Heart right ventricle (tissue), 16 donors: ENCODE measurements at places on chromosomes 1 and 21. TPM values are rescaled to one million over a fixed set of nuclear protein-coding genes. Genes with fewer than 3 reads are reported as not detected.

The SPAG17 gene
- total RNA-seq, result not detected

The BTBD8 gene
- 2.9 TPM for total RNA-seq

The KRTAP10-1 gene
- not detected for total RNA-seq

DNA sequence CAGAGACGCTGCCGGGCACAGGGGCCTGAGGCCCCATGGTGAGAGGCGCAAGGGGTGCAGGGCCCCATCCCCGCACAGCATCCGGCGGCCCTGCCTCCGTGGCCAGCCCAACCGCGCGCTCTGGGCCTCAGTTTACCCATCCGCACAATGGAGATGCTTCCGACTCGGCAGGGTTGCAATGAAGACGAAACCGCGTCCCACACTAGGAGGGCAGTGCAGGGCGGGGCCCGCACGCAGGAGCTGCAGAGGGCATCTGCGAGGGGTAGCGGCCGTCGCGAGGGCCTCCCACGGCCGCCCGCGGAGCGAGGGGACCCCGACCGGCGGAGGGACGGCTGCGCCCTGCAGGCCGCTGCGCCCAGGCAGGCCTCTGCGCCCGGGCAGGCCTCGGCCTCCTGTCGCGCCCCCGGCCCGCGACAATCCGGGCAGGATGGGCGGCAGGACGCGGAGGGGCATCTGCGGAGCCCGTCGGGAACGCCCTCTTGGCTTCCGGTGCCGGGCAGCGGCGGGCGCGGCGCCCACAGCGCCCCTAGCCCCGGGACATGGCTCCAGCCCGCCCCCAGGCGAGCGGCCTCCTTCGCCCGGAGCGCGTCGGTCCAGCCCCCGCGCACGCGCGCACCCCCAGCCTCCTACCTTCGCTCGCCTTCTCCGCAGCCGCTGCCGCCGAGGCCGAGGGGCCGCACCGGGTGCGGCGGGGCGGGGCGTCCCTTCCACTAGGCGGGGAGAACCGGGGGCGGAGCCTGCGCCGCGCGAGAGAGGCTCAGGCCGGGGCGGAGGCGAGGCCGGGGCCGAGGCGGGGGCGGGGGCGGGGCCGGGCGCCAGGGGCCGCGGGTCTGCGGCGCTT, 15.3 kb downstream of the RNU1-1 start:
- H3K27me3 ChIP-seq, result no peaks in the 10 kb centered on the region
- no peaks in the 10 kb centered on the region for H3K36me3 ChIP-seq
- no peaks in the 10 kb centered on the region for H3K4me1 ChIP-seq
- peak overlapping the region; percentile 86 for H3K4me3 ChIP-seq
- peak overlapping the region; percentile 87 for H3K27ac ChIP-seq

GRCh38 chr21:18954441-18954844, 550.9 kb upstream of the TMPRSS15 start:
- no peak for DNase-seq
- H3K36me3 ChIP-seq, result no peaks in the 10 kb centered on the region
- H3K4me1 ChIP-seq, result no peaks in the 10 kb centered on the region
- H3K4me3 ChIP-seq, result no peak overlapping the region
- H3K27ac ChIP-seq, result no peak overlapping the region
- H3K27me3 ChIP-seq, result no peaks in the 10 kb centered on the region

GRCh38 chr1:113940365-113941244, 11.5 kb downstream of the HIPK1 start:
- no peak for DNase-seq
- no peaks in the 10 kb centered on the region for H3K36me3 ChIP-seq
- H3K4me1 ChIP-seq, result peaks cover 5% of the 10 kb centered on the region
- H3K27me3 ChIP-seq, result no peaks in the 10 kb centered on the region

- H3K27me3 ChIP-seq, result no peaks in the 10 kb centered on the region
- no peak for DNase-seq
- H3K4me1 ChIP-seq, result peaks cover 9% of the 10 kb centered on the region
- no peak overlapping the region for H3K4me3 ChIP-seq
These were observed 60.4 kb downstream of the ATP5PO start for GRCh38 chr21:33855190-33855589.

GRCh38 chr21:31609081-31609480, 50.4 kb upstream of the SOD1 start:
- DNase-seq, result no peak
- H3K4me1 ChIP-seq, result no peaks in the 10 kb centered on the region
- no peak overlapping the region for H3K4me3 ChIP-seq
- no peak overlapping the region for H3K27ac ChIP-seq

GRCh38 chr1:92217721-92218120, at the start of gene C1orf146:
TSS of gene C1orf146 (plus strand) at chr1:92217915. CDS start at chr1:92231421, 13,506 bp downstream.
- H3K27me3 ChIP-seq, result no peaks in the 10 kb centered on the region
- no peaks in the 10 kb centered on the region for H3K4me1 ChIP-seq
- no peak for DNase-seq
- no peaks in the 10 kb centered on the region for H3K36me3 ChIP-seq
- H3K4me3 ChIP-seq, result no peak within 1 kb of the TSS
- H3K27ac ChIP-seq, result no peak within 1 kb of the TSS
